ENCODE measurements at places on chromosomes 4 and X.

- DNase-seq = no peak
These were observed 21.1 kb downstream of the ANXA5 start for GRCh38 chr4:121675715-121676114.

DNA sequence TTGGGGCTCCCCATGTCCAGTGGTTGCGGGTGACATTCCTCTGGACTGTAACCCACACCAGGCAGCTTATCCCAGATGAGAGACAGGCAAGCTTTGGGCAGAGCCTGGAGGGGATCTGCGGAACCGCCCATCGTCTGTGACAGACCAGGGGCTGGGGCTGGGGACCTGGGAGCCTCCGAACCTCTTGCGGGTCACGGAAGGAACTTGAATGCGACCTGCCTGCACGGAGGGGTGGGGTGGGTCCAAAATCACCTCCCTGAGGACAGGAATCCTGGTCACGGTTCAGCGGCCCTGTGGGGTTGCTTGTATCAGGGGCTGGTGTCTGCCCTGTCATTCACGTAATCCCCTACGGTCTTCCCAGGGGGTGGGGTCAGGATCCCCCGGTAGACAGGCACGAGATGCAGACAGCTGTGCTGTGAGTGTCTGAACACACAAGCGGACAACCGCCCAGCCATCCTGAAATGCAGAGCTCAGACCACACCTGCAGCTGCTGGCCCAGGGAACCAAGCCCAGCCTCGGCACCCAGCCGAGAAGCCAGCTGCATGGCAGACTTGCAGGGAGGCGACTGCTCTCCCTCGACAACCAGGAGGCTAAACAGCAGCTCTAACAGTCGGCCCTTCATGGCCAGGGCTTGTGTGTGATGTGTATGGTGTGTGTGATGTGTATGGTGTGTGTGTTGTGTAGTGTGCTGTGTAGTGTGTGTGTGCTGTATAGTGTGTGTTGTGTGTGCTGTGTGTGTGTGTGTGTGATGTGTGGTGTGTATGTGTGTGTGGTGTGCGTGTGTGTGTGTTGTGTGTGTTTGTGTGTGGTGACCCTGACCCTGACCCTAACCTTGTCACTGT lies 105.9 kb upstream of the ADRA2C start:
- DNase-seq = no peak

DNA sequence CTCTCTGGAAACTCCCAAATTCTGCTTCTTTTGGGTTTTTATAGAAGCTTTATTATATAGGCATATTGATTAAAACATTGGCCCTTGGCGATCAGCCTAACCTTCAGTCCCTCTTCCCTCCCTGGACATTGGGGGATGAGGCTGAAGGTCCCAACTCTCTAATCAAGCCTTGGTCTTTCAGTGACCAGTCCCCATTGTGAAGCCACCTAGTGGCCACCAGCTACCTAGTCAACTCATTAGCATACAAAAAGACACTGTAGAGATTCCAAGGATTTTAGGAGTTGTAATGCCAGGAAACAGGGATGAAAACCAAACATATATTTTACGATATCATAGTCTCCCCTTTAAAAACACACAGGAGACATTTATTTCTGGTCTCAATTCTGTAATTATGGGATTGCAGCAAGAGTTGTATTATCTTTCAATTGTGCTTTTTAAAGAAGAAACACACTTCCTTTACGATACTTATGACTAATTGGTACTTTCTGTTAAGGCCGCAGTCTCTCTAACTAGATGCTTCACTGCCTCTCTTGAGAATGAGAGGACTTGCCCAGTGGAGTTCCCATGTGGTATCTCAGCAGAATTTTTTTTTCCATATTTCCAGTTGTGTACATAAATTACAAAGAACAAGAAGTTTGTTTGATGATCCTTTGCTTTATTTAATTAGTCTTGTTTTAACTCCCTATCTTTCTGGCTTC lies 58.2 kb downstream of the WDR17 start:
- peak; percentile 18 for DNase-seq

DNA sequence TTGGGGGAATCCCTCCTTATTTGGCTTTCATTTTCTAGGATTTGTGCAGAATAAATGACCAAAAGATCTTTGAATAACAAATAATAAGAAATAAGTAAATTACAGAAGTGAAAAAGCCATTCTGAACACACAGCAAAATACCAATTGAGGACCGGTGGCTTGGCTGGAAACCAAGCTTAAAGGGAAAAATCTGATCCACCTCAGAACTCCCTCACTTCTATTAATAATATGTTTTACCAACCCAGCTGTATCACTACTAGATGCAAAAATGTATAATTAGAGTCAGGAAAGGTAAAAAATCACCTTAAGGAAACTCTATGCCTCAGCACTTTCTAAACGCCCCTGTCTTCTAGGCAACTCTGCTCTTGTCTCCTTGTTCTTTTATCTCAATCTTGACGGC lies 77.3 kb downstream of the TSPAN5 start:
- DNase-seq = no peak
